Activated T-helper 2 cell treated with anti-CD3 and anti-CD28 coated beads, Interferon-gamma antibody, Interleukin-2, Interleukin-4, amounts not matched to agents 10 μg/mL and 5 μg/mL and 100 μg/mL, durations not matched to agents 14 hours and 24 hours and 36 hours (primary cell): ENCODE measurements at places on chromosomes 3 and 15. TPM values are rescaled to one million over a fixed set of nuclear protein-coding genes. Genes with fewer than 3 reads are reported as not detected.

DNA sequence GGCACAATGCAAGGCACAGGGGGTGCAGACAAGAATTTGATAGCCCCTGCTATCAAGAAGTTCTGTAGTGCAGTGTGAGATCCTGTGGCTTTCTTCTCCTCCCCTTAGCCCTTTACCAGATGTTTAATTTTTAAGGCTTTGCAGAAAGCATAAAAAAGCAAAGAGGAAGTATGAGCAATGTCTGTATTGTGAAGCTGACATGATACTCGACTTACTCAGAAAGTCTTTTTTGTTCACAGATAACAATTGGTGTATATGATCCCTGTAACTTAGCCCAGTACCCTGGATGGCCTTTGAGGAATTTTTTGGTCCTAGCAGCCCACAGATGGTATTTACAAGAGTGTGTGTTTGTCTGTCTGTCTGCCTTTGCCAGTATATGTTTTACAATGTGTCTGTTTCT is 58.9 kb downstream of the ATG7 start:
- no peak overlapping the region for H3K27ac ChIP-seq
- no peaks in the 10 kb centered on the region for H3K27me3 ChIP-seq
- peaks cover 33% of the 10 kb centered on the region for H3K36me3 ChIP-seq
- no peak for DNase-seq
- H3K4me1 ChIP-seq: peaks cover 10% of the 10 kb centered on the region

- DNase-seq: no peak
- no peak overlapping the region for H3K27ac ChIP-seq
- H3K36me3 ChIP-seq: no peaks in the 10 kb centered on the region
- no peak overlapping the region for H3K4me3 ChIP-seq
Observed at GRCh38 chr3:177754508-177754921, 557.2 kb upstream of the TBL1XR1 start.

Gene WDR93
- not detected in 2 replicates for total RNA-seq

Gene TMC3
- not detected in 2 replicates for total RNA-seq

- no peaks in the 10 kb centered on the region for H3K36me3 ChIP-seq
- no peak overlapping the region for H3K4me3 ChIP-seq
- H3K4me1 ChIP-seq: no peaks in the 10 kb centered on the region
- no peak overlapping the region for H3K27ac ChIP-seq
- H3K27me3 ChIP-seq: no peaks in the 10 kb centered on the region
- no peak for DNase-seq
Observed at GRCh38 chr3:105145511-105145910, 221.2 kb upstream of the ALCAM start.

Gene DGKG
- total RNA-seq: 0.05 TPM in 2 replicates

Gene MLF1
- 2.2 and 3.4 TPM in 2 replicates for total RNA-seq

Gene IL20RB
- total RNA-seq: 1.3 TPM in 2 replicates
